ENCODE measurements at places on chromosomes 5 and 9. TPM values are rescaled to one million over a fixed set of nuclear protein-coding genes. Genes with fewer than 3 reads are reported as not detected.

The SLC34A3 gene
- under 0.01 TPM for total RNA-seq

The PTPRD gene
- 13.1 TPM for total RNA-seq

The ZDHHC11 gene
- total RNA-seq, result 2.8 TPM

The TTLL11 gene
- 9.1 TPM for total RNA-seq

The KIF12 gene
- total RNA-seq, result not detected

The CCIN gene
- total RNA-seq, result 1.7 TPM

The FBP1 gene
- total RNA-seq, result not detected

The CCL21 gene
- total RNA-seq, result not detected

The PCA3 gene
- not detected for total RNA-seq

The GRXCR2 gene
- not detected for total RNA-seq

The C5orf34 gene
- 1.3 TPM for total RNA-seq

The SHC3 gene
- total RNA-seq, result 61.4 TPM

The FCN2 gene
- not detected for total RNA-seq

The NR2F1 gene
- 55.4 TPM for total RNA-seq

The PCDHGA4 gene
- total RNA-seq, result 8.9 TPM

The KCNMB1 gene
- total RNA-seq, result not detected

The FST gene
- total RNA-seq, result 73.6 TPM

The NTRK2 gene
- 0.17 TPM for total RNA-seq

The BAAT gene
- total RNA-seq, result not detected

Data from smooth muscle cell of trachea (primary cell).